Naive thymus-derived CD4-positive, alpha-beta T cell (primary cell): ENCODE measurements at places on chromosomes 6 and 20.
A peak's percentile ranks its signal among the peaks of the same experiment; 100 is the strongest.

DNA sequence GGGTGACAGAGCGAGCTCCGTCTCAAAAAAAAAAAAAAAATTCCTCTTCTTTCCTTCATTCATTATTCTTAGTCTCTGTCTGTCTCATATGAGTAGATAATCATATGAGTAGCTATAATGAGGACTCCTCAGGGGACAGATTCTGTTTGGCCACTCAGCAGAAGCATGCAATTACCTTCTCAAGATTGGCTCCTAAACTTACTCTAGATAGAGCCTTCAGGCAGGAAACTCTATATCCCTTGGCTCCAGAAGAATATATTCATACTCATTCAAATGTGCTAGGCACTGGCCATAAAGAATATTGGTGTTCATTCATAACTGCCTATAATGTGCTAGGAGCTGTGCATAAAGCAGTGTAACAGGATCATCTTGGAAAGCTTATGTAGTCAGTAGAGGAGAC lies 2.2 kb upstream of the ACAT2 start:
- H3K36me3 ChIP-seq = peaks cover 34% of the 10 kb centered on the region
- DNase-seq = no peak
- no peaks in the 10 kb centered on the region for H3K27me3 ChIP-seq
- peaks cover 15% of the 10 kb centered on the region for H3K4me1 ChIP-seq
- H3K4me3 ChIP-seq = no peak overlapping the region
- H3K27ac ChIP-seq = peak overlapping the region; percentile 19

DNA sequence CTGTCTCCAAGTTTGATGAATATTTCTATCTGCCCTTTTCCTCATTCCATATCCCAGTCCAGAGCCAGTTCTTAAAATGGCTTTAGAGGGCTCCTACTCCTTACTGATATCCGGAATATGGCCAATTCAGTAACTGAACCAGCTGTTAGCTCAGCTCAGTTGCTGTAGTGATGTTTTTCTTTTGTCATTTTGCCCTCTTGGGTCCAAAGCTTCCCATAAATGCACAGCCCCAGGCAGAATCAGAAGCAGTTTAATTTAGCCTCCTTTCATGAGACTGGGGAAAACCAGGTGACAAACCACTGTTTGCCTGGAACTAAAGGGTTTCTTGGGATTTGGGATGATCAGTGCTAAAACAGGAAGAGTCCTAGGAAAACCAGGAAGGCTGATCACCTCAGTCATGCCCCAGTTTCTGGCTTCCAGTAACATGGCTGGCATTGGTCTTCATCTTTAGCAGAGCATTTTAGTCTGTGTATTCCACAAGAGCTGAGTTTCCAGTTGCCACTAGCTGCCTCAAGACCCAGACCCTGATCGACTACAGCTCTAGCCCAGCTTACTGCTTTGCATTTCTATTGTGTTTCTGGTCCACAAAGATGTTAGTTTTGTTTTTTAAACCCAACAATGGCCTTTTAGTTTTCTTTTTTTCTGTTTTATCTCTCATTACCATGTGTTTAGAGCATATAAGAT lies 40.6 kb upstream of the REV3L start:
- no peaks in the 10 kb centered on the region for H3K27me3 ChIP-seq
- no peaks in the 10 kb centered on the region for H3K4me1 ChIP-seq
- DNase-seq = no peak
- no peak overlapping the region for H3K27ac ChIP-seq
- H3K4me3 ChIP-seq = no peak overlapping the region

DNA sequence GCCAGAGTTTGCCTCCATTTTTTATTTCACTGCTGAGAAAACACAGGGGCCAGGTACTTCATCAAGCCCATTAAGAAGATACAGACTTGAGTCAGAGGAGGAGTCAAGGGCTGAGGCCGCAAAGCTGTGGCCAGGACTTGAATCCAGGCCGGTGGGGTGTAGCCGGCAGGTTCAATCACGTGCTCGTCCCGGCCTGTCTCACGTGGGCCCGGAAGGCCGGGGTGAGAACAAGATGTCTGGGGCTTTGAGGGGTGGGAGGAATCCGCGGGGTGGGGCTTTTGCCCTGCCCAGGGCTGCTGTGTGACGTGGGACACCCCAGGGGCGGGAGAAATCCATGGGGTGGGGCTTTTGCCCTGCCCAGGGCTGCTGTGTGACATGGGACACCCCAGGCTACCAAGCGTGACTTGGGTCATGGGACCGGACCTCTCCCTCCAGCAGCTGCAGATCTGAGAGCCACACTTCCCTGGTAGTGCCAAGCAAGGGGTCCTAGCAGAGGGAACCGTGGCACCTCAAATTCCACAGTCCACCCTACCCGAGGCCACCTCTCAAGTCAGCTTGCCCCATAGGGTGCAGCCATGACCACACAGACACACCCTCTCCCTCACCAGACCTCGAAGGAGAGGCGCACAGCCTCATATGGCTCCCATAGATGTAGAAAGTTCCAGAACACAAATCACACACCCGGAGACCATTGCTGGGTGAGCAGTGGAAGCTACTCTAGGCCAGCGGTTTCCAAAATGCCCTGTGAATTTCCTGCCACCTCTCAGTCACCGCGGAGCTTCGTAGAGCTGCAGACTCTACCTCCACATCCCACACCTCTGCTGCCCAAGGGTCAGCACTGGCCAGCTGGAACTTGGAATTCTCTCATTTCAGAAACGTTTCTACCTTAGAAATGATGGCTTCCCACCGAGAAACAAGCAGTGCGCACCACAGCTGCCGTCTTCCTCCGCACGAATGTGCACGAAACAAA lies 156.1 kb downstream of the DLL1 start:
- H3K27ac ChIP-seq = no peak overlapping the region
- no peak for DNase-seq
- no peaks in the 10 kb centered on the region for H3K36me3 ChIP-seq

DNA sequence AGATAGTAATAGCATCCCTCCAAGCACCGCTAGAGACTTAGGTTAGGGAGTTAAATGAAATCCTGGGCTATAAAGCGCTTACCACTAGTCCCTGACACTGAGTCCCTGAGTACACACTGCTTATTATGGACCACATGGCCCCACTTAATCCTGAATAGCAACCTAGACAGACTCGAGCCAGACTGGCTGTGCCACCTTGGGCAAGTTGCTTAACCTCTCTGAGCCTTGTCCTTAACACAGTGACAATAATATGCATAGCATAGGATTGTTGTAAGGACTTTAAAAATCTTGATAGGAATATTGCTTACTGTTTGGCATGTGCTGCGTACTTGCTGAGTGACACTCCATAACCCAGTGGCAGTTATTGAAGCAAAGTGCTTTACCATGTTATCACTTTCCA lies 125.6 kb upstream of the SASH1 start:
- H3K4me1 ChIP-seq = no peaks in the 10 kb centered on the region
- H3K4me3 ChIP-seq = no peak overlapping the region
- H3K36me3 ChIP-seq = no peaks in the 10 kb centered on the region
- H3K27me3 ChIP-seq = no peaks in the 10 kb centered on the region
- no peak overlapping the region for H3K27ac ChIP-seq
- no peak for DNase-seq

GRCh38 chr6:101279410-101279809 lies 114.1 kb upstream of the GRIK2 start:
- no peak overlapping the region for H3K27ac ChIP-seq
- no peak overlapping the region for H3K4me3 ChIP-seq
- no peak for DNase-seq
